Activated CD8-positive, alpha-beta memory T cell treated with anti-CD3 and anti-CD28 coated beads for 36 hours (primary cell): ENCODE measurements at places on chromosomes 6 and 20. TPM values are rescaled to one million over a fixed set of nuclear protein-coding genes. Genes with fewer than 3 reads are reported as not detected.

The RTF2 gene
- 79.7 TPM for total RNA-seq

The ECT2L gene
- total RNA-seq = not detected

The IL20RA gene
- not detected for total RNA-seq

The TNNC2 gene
- not detected for total RNA-seq

The DEFB132 gene
- total RNA-seq = not detected

The MRPS18A gene
- total RNA-seq = 55.0 TPM

The NOX3 gene
- total RNA-seq = not detected

The CST1 gene
- not detected for total RNA-seq

The SESN1 gene
- 10.3 TPM for total RNA-seq
